ENCODE measurements at places on chromosomes 5 and 9. TPM values are rescaled to one million over a fixed set of nuclear protein-coding genes. Genes with fewer than 3 reads are reported as not detected.

GRCh38 chr9:136629879-136630661 lies 32.6 kb upstream of the EGFL7 start:
- DNase-seq, result no peak

- no peak for DNase-seq
Measured at GRCh38 chr5:81164476-81164875, 68.6 kb upstream of the CKMT2 start.

The EXOC3 gene
- 61.4 TPM for polyA plus RNA-seq

The LCN10 gene
- polyA plus RNA-seq, result 11.3 TPM

- DNase-seq, result no peak
Measured at GRCh38 chr9:134957165-134957944, 39.6 kb upstream of the FCN1 start.

DNA sequence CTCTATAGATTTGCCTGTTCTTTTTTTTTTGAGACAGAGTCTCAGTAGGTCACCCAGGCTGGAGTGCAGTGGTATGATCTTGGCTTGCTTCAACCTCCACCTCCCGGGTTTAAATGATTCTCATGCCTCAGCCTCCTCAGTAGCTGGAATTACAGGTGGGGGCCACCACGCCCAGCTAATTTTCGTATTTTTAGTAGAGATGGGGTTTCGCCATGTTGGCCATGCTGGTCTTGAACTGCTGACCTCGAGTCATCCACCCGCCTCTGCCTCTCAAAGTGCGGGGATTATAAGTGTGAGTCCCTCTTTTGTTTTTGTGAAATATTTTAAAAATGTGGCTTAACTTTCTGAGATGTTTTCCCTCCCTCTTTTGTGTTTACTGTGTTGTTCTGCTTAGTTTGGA lies 29.2 kb downstream of the HSPA4 start:
- no peak for DNase-seq

The MAST4 gene
- polyA plus RNA-seq, result 12.9 TPM

The AJM1 gene
- polyA plus RNA-seq, result 6.9 TPM

DNA sequence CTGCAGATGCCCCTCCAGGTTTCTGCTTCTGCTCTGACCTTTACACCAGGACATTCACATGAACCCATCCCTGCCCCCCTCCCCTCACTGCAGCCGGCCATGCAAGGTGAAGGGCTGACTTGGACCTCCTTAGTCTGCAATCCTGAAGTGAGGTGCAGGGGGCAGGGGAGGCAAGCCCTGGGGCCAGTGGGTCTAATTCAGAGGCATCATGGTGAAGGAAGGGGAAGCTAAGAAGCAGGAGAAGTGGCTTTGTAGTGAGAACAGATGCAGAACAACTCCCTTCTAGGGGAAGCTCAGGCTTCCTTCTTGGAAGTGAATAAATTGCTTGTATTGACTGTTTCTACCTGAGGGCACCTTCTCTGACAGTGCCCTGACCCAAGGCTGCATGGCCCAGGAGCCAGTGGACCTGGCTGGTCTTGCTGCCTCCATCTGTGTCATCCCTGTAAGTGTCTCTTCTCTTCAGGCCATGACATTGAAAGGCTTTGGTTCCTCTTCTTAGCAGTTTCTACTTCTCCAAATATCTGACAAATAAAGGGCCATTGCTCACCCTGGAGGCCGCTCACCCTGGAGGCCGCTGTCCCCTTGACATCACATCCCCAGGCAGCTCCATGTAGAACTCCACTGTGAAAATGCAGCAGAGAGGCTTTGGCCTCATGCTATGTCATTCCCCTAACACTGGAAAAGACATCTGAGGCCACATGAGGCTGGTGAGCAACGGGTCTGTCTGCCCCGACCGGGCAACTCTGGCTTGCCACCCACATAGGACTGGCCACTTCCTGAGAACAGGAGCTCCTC lies 55.3 kb downstream of the GADD45G start:
- no peak for DNase-seq

- DNase-seq, result no peak
Measured at GRCh38 chr5:31502506-31502905, 29.4 kb downstream of the DROSHA start.

The IFNK gene
- not detected for polyA plus RNA-seq

DNA sequence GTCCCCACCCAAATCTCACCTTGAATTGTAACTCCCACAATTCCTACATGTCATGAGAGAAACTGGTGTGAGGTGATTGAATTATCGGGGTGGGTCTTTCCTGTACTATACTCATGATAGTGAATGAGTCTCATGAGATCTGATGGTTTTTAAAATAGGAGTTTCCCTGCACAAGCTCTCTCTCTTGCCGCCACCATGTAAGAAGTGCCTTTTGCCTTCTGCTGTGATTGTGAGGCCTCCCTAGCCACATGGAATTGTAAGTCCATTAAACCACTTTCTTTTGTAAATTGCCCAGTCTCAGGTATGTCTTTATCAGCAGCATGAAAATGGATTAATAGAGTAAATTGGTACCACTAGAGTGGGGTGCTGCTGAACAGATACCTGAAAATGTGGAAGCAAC lies 140.9 kb downstream of the ARHGEF28 start:
- DNase-seq, result no peak

DNA sequence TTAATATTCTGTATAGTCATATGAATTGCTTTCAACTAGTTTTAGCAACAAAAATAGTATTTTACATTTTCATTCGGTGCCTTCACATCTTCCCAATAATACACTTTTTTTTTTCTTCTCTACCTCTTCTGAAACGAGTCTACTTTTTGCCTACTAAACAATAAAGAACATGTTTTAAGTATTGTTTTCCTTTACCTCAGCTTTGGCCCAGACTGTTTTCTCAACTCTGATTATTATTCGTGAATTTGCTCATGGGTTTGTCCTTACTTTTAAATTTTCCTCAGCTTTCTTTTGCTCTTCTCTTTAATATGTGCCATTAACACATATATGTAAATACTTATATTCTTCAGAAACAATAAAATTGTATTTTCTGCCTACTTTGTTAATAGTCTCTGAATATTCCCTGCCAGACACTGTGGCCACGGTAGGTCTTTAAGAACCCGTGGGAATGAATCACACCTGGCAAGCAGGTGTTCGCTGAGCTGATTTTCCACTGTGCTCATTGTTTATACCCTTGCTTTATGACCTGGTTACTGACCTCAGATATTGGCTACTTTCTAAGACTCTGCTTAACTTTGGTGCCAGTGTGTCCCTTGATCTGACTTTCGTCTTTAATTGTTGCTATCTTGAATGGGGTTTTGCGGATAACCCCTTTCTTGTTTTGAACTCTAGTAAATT lies 49.1 kb downstream of the FAM170A start:
- DNase-seq, result no peak

Measured in urinary bladder (tissue), 4 donors.